ENCODE measurements at places on chromosomes 11 and 22.
A peak's percentile ranks its signal among the peaks of the same experiment; 100 is the strongest.

- DNase-seq, result no peak
Measured at GRCh38 chr22:28426346-28427132, 253.1 kb downstream of the TTC28 start.

GRCh38 chr11:86440305-86440716 lies 65.6 kb downstream of the CCDC81 start:
- no peak for DNase-seq

DNA sequence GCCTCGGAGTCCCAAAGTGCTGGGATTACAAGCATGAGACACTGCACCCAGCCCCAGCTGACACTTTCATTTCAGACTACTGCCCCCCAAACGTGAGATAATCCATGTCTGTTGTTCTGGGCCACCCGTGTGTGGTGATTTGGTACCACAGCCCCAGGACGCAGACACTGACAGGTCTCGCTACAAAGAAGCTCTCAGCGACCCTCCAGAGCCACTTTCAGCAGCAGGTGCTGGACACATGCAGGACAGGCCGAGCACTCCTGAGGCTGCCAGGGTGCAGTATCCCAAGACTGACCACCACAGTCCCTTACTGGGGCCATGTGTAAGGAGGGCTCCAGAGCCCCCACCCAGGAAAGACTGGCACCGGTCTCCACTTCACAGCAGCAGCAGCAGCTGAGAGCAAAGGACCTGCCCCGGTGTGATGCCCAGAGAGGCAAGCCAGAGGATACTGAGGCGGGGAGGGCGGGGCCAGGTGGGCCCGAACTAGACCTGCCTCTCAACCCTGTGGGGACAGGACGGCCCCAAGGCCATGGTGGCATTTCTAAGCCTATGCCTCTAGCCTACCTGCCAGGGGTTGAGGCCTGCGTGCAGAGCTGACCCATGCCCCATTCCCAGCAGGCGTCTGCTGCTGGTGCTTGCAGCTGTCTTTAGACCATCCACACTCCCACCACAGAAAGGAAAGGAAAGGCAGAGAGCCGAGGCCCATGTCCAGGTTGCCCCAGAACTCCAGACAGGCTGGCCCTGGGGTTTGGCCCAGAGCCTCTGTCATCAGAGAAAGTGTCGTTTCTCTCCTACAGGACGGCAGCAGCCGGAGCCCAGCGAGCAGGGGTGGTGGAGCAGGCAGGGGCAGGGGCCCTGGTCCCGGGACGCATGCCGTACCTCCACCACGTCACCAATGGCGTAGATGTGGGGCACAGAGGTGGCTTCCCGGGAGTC lies 28.0 kb upstream of the GNB1L start:
- DNase-seq, result no peak

GRCh38 chr22:34858066-34858465 lies 207.9 kb upstream of the ISX start:
- DNase-seq, result no peak

DNA sequence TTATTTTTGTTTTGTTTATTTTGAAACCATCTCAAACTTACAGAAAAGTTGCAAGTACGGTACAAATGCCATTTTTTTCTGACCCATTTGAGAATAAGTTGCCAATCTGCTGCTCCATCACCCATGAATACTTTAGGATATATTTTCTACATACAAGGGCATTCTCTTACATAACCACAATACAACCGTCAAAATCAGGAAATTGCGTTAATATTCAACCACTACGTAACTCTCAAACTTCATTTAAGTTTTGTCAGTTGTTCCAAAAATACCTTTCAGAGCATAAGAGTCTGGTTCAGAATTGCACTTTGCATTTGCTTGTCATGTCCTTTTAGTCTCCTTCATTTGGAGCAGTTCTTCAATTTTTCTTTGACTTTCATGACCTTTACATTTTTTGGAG lies 194.3 kb upstream of the BDNF start:
- peak; percentile 48 for DNase-seq

- peak; percentile 71 for DNase-seq
Measured at GRCh38 chr11:63670433-63671321, 499 bp downstream of the ATL3 start.

DNA sequence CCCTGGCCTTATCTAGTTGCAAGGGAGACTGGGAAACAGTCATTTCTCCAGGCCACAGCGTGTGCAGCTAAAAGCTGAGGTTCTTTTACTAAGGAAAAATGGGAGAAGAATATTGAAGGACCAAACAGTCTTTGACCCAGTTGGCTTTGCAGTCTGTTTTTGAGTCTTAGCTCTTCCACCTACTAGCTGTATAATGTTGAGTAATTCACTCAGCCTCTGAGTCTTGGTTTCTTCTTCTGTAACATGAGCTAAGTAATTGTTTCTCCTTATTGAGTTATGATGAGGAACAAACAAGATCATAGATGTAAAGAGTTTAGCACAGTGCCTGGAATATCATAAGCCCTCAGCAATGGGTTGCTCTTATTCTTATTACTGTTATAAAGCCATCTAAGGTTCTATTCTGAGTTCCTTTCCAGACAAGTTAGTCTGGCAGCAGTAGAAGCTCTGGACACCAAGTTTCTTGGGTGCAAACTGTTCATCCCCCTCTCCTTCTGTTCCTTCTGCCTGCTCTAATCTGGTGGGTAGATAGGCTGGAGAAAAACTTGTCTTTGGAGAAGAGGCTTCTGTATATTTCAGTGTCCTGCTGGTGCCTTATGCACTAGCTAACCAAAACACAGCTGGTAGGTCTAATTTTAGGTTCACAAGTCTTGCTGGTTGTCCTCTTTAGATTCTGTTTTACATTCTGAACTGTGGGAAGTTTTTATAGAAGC lies 13.5 kb downstream of the TRIM44 start:
- no peak for DNase-seq

DNA sequence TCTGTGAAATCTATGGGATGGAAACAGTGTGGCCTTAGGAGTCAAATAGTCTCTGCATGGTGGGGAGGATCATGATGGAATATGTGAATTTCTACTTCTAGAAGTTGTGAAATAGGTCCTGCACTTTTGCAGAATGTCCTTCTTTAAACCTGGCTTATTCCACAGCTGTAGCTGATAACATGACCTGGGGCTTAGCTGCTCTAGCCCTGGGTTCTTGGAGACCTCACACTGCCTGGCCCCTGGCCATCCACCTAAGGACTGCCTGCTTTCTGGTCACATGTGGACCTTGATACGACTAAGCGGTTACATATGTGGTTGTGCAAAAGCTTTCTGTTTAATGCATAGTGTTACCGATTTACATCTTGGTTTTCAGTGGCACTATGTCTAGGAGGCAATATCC lies 88.2 kb downstream of the SWAP70 start:
- DNase-seq, result peak; percentile 42

GRCh38 chr22:21626735-21627469 lies 2.9 kb downstream of the YDJC start:
- no peak for DNase-seq

GRCh38 chr22:37639771-37640590 lies 512 bp downstream of the SH3BP1 start:
- DNase-seq, result no peak

DNA sequence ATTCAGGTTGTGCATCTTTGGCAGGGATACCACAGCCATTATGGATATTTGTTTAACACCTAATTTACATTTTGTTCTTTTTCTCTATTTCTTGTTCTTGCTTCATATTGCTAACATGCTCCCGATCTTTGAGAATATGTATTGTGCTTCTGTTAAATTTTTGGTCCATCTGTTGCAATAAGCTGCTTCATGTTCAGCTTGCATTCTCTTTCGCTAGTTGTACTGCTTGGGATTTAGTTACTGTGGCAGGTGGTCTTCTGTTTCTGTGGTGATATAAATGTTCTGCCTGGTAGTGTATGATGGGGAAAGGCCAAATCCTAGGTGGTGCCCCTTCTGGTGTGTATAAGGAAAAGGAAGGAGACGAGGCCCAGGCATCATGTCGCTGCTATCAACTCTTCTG lies 140.2 kb downstream of the SPON1 start:
- DNase-seq, result no peak

DNA sequence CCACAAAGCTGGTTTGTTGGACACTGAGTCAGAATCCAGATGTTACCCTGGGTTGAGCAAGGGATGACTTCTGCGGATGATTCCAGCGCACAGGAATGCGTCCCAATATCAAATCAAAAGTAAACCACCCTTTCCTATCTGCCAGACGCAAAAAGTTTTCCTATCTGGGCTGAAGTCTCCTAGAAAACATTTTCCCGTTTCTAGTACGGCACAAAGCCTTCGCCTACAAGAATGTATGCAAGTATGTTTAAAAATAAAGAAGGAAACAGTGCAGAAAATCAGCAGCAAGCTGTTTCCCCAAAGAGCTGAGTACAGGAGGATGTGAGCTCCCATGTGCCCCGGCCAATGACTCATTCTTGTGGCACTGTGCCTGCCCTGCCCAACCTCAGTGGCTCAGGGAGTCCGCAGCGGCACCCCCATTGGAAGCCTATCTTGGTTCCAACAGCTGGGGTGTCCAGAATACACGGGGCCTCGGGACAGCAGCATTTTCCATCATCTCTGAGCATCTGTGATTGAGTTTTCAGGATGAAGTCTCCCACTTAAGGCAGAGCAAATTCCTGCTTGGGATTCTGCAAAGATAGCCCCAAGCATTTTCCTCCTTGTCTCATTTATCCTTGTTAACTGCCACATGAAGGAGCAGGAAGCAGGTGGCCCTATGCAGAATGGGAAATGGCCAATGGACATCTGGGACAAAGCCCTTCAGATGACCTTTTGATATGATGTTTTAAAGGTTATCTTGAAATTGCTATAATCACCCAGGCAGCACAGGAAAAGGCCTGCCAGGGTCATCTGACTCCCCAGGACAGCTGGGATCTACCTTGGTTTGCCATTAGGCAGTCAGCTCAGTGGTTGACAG lies 17.5 kb downstream of the KCNJ5 start:
- peak; percentile 83 for DNase-seq

DNA sequence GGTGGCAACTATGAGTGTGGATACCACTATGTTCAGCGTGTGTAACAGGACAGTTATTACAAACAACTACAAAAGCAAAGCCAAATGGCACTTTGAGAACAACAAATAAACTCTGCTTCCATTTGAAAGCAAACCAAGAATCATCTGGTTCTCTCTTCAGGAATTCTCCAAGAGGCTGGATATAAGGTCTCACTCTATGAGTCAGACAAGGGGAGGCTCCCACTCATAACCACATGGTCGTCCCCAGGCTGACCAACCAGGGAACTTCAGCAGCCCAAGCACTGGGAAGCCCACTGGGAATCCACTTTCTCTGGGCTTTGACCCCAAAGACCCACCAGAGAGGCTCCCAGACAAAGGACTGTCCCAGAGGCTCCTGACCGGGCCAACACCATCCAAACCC lies 35.3 kb downstream of the DGCR2 start:
- DNase-seq, result peak; percentile 44

All from M059J (cell line).